ENCODE measurements at places on chromosomes 7 and 10. TPM values are rescaled to one million over a fixed set of nuclear protein-coding genes. Genes with fewer than 3 reads are reported as not detected.

Gene TAX1BP1
- total RNA-seq, result 174 TPM

Gene REEP3
- 42.3 TPM for total RNA-seq

Gene SLC26A3
- total RNA-seq, result not detected

Gene RBP4
- total RNA-seq, result 0.57 TPM

Gene HABP2
- total RNA-seq, result not detected

Gene DOCK1
- total RNA-seq, result 24.8 TPM

Gene RAMP3
- total RNA-seq, result not detected

DNA sequence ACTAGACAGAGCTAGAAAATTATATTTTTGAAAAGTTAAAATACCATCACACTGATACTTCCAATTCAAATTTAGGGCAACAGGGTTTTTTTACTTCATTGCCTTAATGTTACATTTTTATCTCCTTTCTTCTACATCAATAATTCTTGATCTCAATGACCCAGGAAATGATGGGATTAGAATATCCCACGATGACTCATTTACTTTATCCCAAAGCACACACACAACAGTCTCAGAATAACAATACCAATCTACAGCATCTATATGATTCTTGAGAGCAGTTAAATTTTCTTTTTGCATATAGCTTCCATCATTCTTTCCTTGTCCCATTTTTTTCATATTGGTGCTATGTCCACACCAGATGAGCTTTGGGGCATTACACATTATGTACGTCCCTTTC lies 98.4 kb upstream of the EEPD1 start:
- H3K27me3 ChIP-seq, result no peaks in the 10 kb centered on the region
- H3K27ac ChIP-seq, result no peak overlapping the region

DNA sequence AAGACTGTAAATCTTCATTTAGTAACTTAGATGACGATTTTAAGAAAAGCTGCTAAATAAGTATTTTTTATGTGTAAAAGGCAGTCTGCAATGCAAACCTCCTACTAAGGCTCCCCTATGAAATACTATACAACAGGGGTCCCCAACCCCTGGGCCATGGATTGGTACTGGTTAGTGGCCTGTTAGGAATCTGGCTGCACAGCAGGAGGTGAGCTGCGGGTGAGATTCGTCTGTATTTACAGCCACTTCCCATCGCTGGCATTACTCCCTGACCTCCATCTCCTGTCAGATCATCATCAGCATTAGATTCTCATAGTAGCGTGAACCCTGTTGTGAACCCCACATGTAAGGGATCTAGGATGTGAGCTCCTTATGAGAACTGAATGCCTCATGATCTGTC lies 580.4 kb downstream of the MAGI2 start:
- DNase-seq, result no peak
- H3K4me1 ChIP-seq, result no peaks in the 10 kb centered on the region
- no peaks in the 10 kb centered on the region for H3K27me3 ChIP-seq
- no peak overlapping the region for H3K4me3 ChIP-seq
- no peaks in the 10 kb centered on the region for H3K36me3 ChIP-seq
- H3K27ac ChIP-seq, result no peak overlapping the region

- H3K4me1 ChIP-seq, result no peaks in the 10 kb centered on the region
- no peak overlapping the region for H3K27ac ChIP-seq
- H3K4me3 ChIP-seq, result no peak overlapping the region
- H3K36me3 ChIP-seq, result no peaks in the 10 kb centered on the region
- DNase-seq, result no peak
Measured at GRCh38 chr10:45419676-45420025, 45.6 kb downstream of the ALOX5 start.

GRCh38 chr10:132149917-132150316 lies 36.8 kb upstream of the DPYSL4 start:
- H3K4me1 ChIP-seq, result no peaks in the 10 kb centered on the region
- H3K36me3 ChIP-seq, result no peaks in the 10 kb centered on the region
- no peak overlapping the region for H3K4me3 ChIP-seq
- no peak overlapping the region for H3K27ac ChIP-seq

- no peak overlapping the region for H3K27ac ChIP-seq
- no peaks in the 10 kb centered on the region for H3K36me3 ChIP-seq
- no peaks in the 10 kb centered on the region for H3K4me1 ChIP-seq
Measured at GRCh38 chr10:131851346-131851745, 49.5 kb upstream of the PPP2R2D start.

DNA sequence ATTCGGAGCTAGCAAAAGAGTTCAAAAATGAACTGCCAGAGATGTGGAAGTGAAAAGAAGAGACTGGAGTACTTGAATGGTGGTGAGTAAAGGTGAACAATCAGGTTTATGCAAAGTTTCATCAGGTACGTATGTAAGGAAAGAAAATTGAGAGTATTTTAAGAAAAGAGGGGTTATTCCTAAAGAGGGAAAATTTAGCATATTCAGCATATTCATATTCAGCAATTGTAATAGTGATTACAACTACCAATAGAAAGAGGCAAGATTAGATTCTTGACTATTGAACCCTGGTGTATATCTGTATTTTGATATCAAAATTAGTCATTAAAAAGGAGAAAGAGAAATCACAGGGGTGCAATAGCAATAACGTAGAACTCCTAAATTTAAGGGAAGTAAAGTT lies 100.9 kb downstream of the TES start:
- H3K27ac ChIP-seq, result no peak overlapping the region
- peaks cover 11% of the 10 kb centered on the region for H3K4me1 ChIP-seq
- no peaks in the 10 kb centered on the region for H3K36me3 ChIP-seq
- no peak overlapping the region for H3K4me3 ChIP-seq
- no peaks in the 10 kb centered on the region for H3K27me3 ChIP-seq
- no peak for DNase-seq

- H3K4me1 ChIP-seq, result no peaks in the 10 kb centered on the region
- H3K36me3 ChIP-seq, result no peaks in the 10 kb centered on the region
- peaks cover 22% of the 10 kb centered on the region for H3K27me3 ChIP-seq
- H3K27ac ChIP-seq, result no peak overlapping the region
Measured at GRCh38 chr7:70439651-70440050, 692.3 kb upstream of the GALNT17 start.

- H3K27ac ChIP-seq, result no peak overlapping the region
- H3K27me3 ChIP-seq, result no peaks in the 10 kb centered on the region
- H3K36me3 ChIP-seq, result no peaks in the 10 kb centered on the region
- DNase-seq, result no peak
Measured at GRCh38 chr10:1715821-1716220, 21.5 kb downstream of the ADARB2 start.

DNA sequence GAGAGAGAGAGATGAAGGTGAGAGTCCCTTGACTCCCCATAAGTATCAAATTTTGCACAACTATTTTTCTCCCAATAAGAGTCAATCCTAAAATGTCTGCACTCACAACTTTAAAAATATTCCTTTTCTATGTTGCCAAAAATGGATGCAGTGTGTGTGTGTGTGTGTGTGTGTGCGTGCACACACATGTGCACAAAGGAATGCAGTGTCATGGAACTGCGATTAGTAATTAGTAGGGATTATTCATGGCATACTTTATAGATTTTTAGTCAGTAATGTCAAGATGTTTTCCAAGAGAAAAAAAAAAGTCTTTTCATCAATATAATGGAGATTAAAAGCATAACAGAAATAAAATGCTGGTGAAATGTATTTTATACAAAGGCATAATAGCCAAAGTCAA lies 179.1 kb upstream of the LRRTM3 start:
- no peak for DNase-seq
- no peak overlapping the region for H3K27ac ChIP-seq
- no peaks in the 10 kb centered on the region for H3K36me3 ChIP-seq
- H3K27me3 ChIP-seq, result no peaks in the 10 kb centered on the region

DNA sequence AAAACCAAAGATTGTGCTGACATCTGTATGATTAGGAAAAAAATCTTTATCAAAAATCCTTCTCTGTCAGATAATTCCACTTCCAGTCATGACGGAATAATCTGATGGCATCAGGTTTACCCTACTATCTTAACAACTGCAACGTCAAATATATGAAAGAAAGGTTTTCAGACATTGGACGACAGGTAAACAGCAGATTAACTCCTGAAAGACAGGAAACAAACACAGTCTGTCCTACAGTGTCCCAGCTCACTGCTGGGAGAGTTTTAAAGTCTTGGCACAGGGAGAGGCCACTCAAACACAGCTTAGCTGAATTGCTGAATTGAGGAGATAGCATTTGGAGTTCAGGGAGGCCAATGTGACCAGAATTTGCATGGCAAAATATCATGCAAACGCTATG lies 186.3 kb upstream of the KCTD7 start:
- no peaks in the 10 kb centered on the region for H3K27me3 ChIP-seq
- no peaks in the 10 kb centered on the region for H3K36me3 ChIP-seq
- no peak for DNase-seq
- no peak overlapping the region for H3K27ac ChIP-seq
- H3K4me1 ChIP-seq, result no peaks in the 10 kb centered on the region
- no peak overlapping the region for H3K4me3 ChIP-seq

- H3K36me3 ChIP-seq, result no peaks in the 10 kb centered on the region
- H3K27me3 ChIP-seq, result no peaks in the 10 kb centered on the region
- H3K4me3 ChIP-seq, result no peak overlapping the region
- peaks cover 46% of the 10 kb centered on the region for H3K4me1 ChIP-seq
- H3K27ac ChIP-seq, result peak overlapping the region; percentile 98
- no peak for DNase-seq
Measured at GRCh38 chr10:97888134-97888533, 38.5 kb downstream of the GOLGA7B start.

GRCh38 chr7:9097565-9098060 lies 664.2 kb downstream of the NXPH1 start:
- H3K4me1 ChIP-seq, result no peaks in the 10 kb centered on the region
- H3K27ac ChIP-seq, result no peak overlapping the region
- no peaks in the 10 kb centered on the region for H3K36me3 ChIP-seq
- no peak for DNase-seq
- H3K4me3 ChIP-seq, result no peak overlapping the region

- H3K4me3 ChIP-seq, result no peak overlapping the region
- H3K36me3 ChIP-seq, result no peaks in the 10 kb centered on the region
- no peak for DNase-seq
- peaks cover 15% of the 10 kb centered on the region for H3K4me1 ChIP-seq
Measured at GRCh38 chr10:85648279-85648754, 718.3 kb downstream of the GRID1 start.

- peak overlapping the region; percentile 25 for H3K27ac ChIP-seq
- H3K4me1 ChIP-seq, result peaks cover 11% of the 10 kb centered on the region
- no peak overlapping the region for H3K4me3 ChIP-seq
- no peak for DNase-seq
- no peaks in the 10 kb centered on the region for H3K27me3 ChIP-seq
Measured at GRCh38 chr10:73501651-73502050, 5.8 kb upstream of the PPP3CB start.

GRCh38 chr7:128666200-128666599 lies 5.9 kb upstream of the GARIN1A start:
- H3K4me1 ChIP-seq, result no peaks in the 10 kb centered on the region
- no peak overlapping the region for H3K27ac ChIP-seq
- peaks cover 5% of the 10 kb centered on the region for H3K36me3 ChIP-seq
- H3K27me3 ChIP-seq, result no peaks in the 10 kb centered on the region
- DNase-seq, result no peak

DNA sequence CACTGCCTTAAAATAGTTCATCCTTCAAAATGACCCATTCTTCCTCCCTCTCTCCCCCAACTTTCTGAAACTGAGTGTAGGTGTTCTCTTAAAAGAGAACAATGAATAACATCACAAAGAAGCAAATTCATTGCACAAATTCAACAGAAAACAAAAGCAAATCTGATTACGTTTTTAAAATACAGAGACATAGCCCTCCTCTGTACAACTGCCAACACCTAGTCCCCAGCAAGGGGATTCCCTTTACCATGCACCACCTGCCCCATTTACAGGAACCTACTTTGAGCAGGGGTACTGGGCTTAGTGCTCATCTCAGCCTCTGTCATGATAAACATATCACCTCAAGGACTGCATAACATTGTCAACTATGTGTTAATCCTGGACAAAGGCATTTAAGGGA lies 302.8 kb upstream of the AOAH start:
- no peak overlapping the region for H3K4me3 ChIP-seq
- no peaks in the 10 kb centered on the region for H3K36me3 ChIP-seq
- no peak overlapping the region for H3K27ac ChIP-seq
- H3K4me1 ChIP-seq, result peaks cover 11% of the 10 kb centered on the region
- no peak for DNase-seq
- H3K27me3 ChIP-seq, result peaks cover 23% of the 10 kb centered on the region

GRCh38 chr10:59336632-59337031 lies 25.7 kb downstream of the FAM13C start:
- H3K36me3 ChIP-seq, result no peaks in the 10 kb centered on the region
- H3K27ac ChIP-seq, result no peak overlapping the region
- no peaks in the 10 kb centered on the region for H3K27me3 ChIP-seq
- H3K4me1 ChIP-seq, result no peaks in the 10 kb centered on the region
- DNase-seq, result no peak

DNA sequence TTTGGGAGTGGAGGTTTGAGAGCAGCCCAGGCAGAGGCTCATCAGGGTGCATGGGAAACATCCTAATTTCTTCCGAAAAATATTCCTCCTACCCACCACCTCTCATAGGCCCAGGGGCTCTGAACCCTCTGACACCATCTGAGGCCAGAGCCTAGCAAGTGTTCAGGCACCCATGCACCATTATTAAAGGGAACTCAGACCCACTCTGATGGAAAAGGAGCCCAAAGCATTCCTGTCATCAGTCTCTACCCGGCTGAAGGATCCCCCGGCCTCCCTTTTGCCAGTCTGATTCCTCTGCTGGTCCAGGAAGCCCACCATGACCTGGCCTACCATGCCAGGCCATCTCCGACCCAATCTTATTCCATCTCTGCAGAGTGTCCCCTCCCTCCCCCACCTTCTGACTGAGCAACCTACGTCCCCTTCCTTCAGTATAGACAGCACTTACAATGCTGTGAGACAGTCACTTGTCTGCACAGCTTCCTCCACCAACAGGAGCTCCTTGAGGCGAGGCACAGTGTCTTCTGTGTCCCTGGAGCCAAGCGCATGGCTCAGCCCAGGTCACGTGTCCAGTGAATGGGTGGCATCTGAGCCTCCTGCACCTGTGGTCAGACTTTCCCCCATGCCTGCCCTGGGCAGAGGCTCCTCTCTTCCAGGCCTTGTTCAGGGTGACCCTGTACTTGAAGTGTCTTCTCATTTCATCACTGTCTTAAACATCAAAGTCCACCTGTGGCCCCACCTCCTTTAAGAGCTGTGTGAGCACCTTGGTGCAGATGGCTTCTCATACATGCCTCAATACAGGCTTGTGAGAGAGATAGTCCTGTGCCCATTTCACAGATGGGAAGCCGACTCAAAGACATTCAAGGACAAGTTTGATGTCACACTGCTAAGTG lies 889 bp upstream of the GPR15LG start:
- no peak overlapping the region for H3K4me3 ChIP-seq
- H3K36me3 ChIP-seq, result no peaks in the 10 kb centered on the region
- H3K4me1 ChIP-seq, result no peaks in the 10 kb centered on the region
- H3K27me3 ChIP-seq, result peaks cover 45% of the 10 kb centered on the region
- no peak overlapping the region for H3K27ac ChIP-seq

DNA sequence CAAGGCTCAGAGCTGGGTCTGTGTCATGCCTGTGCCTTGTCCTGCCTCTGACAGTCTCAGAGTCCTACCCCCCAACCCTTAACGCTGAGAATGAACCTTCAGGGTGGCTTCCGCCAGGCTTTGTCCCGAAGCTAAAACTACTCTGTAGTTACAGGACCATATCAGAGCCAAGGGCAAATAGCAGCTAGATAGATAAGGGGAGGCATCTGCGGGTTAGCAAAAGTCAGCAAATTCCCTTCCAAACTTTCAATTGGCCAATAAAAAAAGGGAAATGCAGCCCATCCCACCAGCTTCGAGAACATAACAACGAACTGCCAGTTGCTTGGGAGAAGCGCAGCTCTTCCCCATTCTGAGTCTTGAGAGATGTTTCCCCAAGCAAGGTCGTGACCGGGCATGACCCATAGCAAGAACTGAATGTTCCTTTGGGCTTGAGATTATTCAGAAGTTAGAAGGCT lies 17.7 kb downstream of the CCL24 start:
- no peak overlapping the region for H3K27ac ChIP-seq
- H3K36me3 ChIP-seq, result no peaks in the 10 kb centered on the region
- H3K4me1 ChIP-seq, result peaks cover 5% of the 10 kb centered on the region
- no peak for DNase-seq
- no peak overlapping the region for H3K4me3 ChIP-seq
- no peaks in the 10 kb centered on the region for H3K27me3 ChIP-seq

All from PC-9 (cell line).